ENCODE measurements at places on chromosomes 1 and 21.

- no peak for DNase-seq
Observed at GRCh38 chr1:192631749-192632148, 4.2 kb upstream of the RGS13 start.

- DNase-seq, result no peak
Observed at GRCh38 chr1:218467101-218468072, 122.3 kb downstream of the TGFB2 start.

DNA sequence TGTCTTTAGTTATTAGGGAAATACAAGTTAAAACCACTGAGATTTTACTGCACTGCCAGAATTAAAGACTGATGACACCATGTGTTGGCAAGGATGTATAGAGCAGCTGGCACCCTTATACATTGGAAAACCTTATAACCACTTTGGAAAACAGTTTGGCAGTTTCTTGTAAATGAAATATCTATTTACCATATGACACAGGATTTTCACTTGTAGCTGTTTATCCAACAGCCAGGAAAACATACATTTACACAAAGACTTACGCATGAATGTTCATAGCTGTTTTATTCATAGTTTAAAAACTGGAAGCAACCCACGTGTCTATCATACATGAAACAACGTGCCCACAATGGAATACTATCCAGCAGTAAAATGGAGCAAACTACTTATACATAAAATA lies 45.3 kb downstream of the PRRC2C start:
- peak; percentile 11 for DNase-seq

DNA sequence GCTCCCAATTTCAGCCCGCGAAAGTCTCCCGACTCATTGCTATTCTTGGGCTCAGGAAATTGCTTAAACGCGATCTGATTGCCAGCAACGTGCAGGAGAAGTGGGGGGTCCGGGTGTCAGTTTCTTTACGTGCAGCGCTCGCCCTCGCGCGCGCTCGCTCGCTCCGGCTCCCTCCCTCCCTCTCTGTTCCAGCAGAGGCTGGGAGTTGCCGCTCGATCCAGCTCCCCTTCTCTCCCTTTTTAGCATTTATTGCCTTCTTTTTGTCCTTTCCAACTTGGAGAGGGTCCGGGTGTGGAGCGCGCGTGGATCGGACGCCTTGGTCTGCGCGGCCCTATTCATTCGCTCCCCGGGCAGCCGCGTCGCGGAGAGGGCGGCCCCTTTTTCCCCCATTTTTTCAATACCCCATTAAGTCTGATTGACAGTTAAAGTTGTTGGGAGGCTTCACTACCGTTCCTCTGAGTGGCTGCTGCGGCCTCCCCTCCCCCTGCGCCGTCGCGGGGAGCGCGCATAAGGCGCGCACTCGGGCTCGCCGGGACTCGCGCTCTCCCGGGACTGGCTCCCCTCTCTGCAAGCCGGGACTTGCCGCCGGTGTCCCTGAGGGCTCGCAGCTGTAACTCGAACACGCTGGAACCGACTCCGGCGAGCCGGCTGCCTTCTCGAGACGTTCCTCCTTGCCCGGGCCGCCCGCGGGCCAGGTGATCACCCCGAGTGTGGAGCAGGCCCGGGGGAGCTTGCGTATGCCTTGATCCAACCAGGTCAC lies at the start of gene DHRS3:
TSS of gene DHRS3 (minus strand) at position 310 of the 760 bp plus-strand sequence. CDS start 862 bp downstream, outside the sequence.
- DNase-seq, result peak; percentile 88

DNA sequence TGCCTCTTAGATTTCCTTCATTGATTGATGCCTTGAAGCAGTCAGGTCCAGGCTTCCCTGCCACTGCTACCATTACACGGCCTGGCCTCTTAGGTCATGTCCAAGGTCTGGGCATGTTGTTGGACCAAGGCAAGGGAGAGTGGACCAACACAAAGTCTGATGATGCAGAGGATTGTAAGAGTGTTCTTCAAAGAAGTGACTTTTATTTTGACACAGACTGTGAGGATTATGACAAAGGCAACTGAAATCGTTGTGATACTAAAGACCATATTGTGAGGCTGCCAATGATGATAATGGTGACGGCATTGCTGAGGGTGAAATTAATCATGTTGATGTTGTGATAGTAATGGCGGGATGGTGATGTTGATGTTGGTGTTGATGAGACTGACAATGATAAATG lies 149.5 kb downstream of the GRIK3 start:
- no peak for DNase-seq

- DNase-seq, result no peak
Observed at GRCh38 chr1:37274938-37275631, 199.3 kb upstream of the ZC3H12A start.
